CD4-positive, alpha-beta T cell treated with Interleukin-15 for 4 hours (primary cell): ENCODE measurements at places on chromosomes 4 and X.

- no peak for DNase-seq
Observed at GRCh38 chr4:117549524-117549923, 464.1 kb upstream of the TRAM1L1 start.

- DNase-seq, result no peak
Observed at GRCh38 chr4:18975916-18976808, 954.6 kb upstream of the LCORL start.

DNA sequence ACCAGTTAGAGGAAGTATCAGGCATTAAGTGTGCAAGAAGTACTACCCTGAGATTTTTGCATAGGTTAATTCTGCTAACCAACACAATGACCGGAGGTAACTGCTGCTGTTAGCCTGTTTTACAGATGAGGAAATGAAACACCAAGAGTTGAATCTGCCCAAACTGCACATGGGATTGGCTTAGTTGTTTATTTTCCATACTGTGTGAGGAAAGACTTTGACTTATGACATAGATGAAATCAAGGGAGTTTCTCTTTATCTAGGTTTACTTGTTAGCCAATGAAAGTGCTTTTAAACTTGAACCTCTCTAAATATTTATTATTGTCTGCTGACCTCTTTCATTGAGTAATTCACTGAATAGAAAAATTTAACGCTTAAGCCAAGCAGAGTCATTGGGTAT is 10.3 kb downstream of the GUCY1B1 start:
- DNase-seq, result no peak

GRCh38 chrX:9681011-9681410 is 84.6 kb downstream of the GPR143 start:
- no peak for DNase-seq

GRCh38 chrX:154661170-154661569 is 7.8 kb upstream of the CTAG2 start:
- DNase-seq, result no peak

DNA sequence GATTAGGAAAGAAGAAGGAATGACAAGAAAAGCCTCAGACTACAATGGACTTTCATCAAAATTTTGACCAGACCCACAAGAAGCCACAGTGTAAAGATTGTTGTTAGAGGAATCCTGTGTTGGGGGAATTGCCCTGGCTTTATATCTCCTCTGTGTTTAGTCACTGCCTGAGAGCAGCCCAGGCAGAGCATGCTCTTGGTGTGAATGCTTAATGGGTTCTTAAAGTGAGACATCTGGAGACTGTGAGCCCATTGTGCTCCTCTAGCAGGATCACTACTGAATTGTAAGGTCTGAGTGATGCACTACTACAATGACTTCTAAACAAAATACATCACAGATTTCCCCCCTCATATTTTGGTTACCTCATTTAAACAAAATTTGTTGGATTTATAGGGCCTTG is 1860.5 kb upstream of the ADGRL3 start:
- DNase-seq, result no peak

DNA sequence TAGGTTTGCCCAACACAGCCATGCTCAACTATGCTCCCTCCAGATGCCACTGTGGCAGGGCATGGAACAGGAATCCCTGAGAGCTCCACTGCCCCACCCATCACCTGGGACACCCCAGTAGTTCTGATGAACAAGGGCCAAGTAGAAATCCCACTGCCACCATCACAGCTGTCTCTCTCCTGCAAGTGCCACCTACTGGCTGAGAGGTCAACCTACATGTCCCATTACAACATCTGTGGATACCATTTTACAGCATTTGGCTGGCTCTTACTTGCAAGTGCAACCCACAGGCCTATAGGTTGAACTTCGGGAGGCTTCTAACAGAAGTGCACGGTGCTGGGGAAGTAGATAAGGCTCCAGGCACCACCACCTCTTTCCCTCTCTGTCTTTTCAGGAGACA is 142.5 kb downstream of the CXXC4 start:
- DNase-seq, result no peak

GRCh38 chr4:8688041-8688907 is 95.7 kb downstream of the CPZ start:
- no peak for DNase-seq

DNA sequence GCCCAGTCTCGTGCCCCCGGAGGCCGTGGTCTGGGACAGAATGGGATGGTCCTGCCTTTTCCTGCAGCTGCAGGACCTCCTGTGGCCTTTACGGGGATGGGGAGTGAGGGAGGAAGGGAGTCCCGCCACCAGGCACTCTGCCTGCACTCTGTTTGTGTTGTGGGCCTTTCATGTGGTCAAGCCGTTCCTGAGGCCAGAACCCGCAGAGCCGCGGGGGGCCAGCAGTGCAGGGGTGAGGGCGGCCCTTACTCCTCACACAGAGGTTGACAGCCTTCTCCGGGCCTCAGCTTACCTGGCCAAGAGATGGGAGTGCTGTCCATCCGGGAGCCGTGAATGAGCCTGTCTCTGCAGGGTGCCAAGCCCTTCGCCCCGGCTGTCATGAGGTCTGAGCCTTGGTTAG is 230.7 kb downstream of the AFAP1 start:
- no peak for DNase-seq

DNA sequence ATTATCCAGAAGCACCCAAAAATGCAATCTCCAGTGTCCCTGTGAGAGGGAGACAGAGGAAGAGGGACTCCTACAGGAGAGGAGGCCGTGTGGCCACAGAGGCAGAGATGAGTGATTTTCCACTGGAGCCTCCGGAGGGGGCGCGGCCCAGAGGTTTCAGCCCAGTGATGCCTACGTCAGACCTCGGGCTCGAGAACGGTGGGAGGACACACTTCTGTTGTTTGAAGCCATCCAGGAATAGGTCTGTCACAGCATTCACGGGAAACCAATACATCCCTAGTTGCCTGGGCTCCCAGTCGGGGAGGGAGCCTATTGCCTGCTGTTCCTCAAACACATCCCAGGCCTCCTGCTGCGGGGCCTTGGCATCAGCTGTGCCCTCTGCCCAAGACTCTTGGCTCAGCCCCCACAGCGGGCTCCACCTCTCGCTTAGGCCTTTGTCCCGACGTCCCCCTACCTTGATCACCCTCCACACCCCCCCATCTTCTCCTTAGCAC is 39.2 kb upstream of the HMX1 start:
- no peak for DNase-seq

DNA sequence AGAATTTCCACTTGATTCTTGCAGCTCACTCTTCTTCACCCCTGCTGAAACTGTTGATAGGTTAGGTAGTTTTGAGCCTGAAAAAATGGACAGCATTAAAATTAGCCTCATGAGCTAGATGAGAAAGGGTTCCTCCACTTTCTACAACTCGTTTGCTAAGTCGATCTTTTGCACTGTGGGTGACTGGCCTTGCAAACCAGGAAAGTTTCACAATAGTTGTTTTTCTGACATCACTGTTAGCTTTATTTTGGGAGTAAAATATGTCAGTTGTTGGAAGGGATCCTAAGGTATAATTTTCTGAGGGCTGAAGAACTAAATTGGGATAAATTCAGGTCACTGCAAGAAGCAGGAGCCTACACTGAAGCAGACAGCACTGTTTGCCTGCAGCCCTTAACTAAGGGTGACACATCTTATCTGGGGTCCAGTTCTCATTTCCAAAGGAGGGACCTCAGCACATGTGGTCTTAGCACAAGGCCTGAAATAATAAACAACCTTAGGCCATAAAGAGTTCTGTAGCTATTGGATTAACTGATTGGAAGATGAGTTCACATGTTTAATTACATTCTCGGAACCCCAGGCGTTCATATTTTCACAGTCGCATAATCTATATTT is 29.1 kb downstream of the ANAPC4 start:
- no peak for DNase-seq

DNA sequence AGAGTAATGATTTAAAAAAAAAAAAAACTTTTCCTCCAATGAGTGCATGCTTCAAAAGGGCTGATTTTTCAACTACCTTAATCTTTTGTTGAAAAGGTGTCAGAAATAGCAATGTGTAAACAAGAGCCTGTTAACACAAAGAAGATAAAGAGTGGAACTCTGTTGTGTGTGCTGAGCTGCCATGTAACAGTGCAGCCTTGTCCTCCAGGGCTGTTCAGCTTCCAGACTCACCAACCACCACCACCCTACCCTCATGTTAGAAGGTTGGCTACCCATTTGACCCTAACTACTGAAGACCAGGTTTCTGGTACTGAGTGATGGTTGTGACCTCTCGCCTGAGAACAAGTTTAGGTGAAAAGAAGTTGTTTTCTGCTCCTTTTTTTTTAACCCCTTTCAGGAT is 222.8 kb upstream of the TEX13C start:
- no peak for DNase-seq

GRCh38 chrX:21379991-21380390 is 5.8 kb downstream of the CNKSR2 start:
- no peak for DNase-seq

GRCh38 chr4:139808808-139809756 is 143.5 kb downstream of the MGST2 start:
- no peak for DNase-seq

DNA sequence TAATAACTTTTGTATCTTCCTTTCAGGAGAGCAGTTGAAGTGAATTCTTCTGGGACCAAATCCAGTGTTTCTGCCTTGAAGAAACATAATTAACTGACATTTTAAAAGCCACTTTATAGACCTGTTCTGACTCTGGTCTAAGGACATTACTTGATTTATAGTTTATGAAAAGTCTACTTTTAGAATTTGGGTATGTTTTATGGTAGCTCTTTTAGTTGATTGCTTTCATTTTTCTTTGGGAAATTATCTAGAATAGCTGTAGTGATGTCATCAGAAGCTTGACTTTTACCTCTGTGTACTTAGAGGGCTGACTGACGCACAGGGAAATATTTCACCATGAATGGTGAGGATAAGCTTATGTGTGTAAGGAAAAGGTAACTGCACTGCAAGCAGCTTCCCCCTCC is 131.8 kb upstream of the LIMCH1 start:
- DNase-seq, result no peak

DNA sequence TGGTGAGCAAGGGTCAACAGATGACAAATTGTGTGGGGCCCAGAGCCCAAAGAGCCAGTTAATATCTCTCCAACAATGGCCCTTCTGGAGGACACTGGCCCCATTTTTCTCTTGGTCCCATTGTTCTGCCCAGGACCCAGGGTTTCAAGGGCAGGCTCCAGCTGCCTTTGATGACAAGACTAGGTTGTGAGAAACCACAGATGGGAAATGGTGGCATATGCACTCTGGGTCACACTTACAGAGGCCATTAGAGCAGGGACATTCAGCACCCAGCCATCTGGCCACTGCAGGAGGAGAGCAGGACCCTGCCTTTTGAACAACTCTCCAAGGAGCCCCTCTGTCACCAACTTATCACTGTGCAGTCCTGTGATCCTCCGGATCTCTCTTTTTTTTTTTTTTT is 49.7 kb upstream of the KIAA1210 start:
- no peak for DNase-seq

GRCh38 chrX:148466292-148466691 is 34.1 kb upstream of the AFF2 start:
- no peak for DNase-seq

DNA sequence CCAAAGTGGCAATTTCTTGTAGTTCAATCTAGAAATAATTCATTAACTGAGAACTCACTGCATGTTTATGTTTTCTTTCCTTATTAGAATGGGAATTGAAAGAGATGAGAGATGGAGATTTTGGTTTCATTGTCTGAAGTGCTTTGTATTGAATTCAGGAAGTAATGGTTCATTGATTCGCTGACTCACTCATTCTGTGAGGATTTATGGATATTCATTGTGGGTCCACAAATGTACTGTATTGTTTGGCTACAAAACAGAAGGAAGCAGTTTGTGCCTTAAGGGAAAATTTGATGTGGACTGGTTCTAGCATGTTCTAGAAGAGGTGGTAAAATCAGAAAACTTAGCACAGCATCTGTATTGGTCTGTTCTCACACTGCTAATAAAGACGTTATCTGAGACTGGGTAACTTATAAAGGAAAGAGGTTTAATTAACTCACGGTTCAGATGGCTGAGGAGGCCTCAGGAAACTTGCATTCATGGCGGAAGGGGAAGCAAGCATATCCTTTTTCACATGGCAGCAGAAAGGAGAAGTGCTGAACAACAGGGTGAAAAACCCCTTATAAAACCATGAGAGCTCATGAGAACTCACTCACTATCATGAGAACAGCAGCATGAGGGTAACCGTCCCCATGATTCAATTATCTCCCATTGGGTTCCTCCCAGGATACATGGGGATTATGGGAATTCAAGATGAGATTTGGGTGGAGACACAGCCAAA is 132.3 kb upstream of the VCX3A start:
- no peak for DNase-seq

GRCh38 chr4:85370400-85371032 is 104.4 kb upstream of the ARHGAP24 start:
- no peak for DNase-seq

- no peak for DNase-seq
Observed at GRCh38 chr4:142467088-142467487, 379.0 kb downstream of the INPP4B start.

- no peak for DNase-seq
Observed at GRCh38 chr4:11605597-11605996, 176.9 kb upstream of the HS3ST1 start.

GRCh38 chr4:52864793-52865192 is 2.7 kb downstream of the RASL11B start:
- no peak for DNase-seq

- no peak for DNase-seq
Observed at GRCh38 chr4:41485041-41485440, 52.9 kb upstream of the LIMCH1 start.

- no peak for DNase-seq
Observed at GRCh38 chr4:157600583-157600982, 380.1 kb downstream of the GRIA2 start.

DNA sequence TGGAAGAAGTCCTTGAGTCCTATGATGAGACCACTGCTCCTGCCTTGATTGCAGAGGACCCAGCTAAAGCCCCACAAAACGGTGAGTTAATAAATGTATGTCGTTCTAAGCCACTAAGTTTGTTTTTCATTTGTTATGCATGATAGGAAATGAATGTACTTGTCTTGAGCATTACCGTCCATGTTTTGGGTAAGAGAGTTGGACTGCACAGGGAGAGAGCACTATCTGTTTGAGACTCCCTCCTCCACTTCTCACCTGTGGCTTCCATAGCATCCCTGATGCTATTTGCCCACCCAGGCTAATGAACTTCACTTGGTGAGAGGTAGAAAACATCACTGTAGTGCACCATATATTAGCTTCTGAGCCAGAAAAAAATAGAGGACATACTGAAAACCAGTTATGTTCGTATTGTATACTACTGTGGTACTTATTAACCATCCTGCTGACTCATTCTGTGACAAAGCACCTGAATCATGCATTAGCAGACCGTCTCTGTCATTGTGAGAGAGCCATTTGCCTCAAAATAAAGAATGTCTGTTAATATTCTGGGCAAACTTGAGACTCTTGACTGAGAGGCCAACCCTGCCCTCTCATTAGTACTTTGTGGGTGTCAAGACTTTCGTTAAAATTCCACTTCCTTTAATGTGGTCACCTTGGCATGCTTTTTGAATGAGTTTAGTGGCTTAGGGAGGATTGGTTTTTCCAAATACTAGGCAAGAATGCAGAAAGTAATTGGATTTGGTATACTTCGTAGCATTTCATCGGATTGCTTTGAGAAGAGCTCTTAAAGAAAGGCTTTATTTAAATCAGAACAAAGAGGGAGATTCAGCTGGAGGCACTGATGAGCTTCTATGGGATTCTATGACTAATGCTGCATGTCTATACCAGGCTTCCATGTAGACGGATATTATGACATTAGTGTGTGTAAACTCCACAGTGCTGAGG is 99.3 kb upstream of the GRPR start:
- no peak for DNase-seq

GRCh38 chrX:2672084-2672483 is 19.0 kb upstream of the CD99 start:
- no peak for DNase-seq
